ENCODE measurements at places on chromosomes 2 and 18.

DNA sequence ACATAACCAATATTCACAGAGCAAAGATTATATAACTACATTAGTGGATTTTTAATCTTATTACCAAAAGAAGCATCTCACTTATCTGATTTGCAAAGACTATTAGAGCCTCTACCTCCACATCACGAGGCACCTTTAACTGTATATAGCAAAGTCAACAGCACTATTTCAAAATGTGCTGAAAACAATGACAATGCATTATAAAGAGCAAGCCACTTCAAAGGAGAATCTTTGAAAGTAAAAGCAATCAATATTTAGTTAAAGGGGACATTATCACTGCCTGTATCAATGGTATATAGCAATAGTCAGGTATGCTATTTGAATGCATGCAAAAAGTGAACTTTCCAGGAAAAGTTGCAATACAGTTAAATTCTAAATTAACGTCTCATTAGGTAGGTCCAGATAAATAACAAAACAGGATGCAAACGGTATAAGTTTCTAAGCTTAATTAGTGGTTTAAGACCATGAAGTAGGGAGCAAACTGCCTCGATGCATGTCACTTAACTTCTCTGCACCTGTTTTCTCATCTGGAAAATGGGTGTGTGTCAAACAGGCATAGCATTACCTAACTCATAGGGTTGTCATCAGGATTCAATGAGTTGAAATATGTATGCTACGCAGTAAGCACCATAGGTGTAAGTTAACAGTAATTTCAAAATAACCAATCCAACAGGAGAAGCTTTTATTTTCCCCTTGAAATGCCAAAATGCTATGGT, 31.6 kb downstream of the ATL2 start:
- no peak for DNase-seq

GRCh38 chr2:69225933-69226332, 161.1 kb downstream of the GFPT1 start:
- DNase-seq, result peak; percentile 53

- no peak for DNase-seq
Measured at GRCh38 chr2:194672994-194673393, 984.0 kb upstream of the SLC39A10 start.

- DNase-seq, result no peak
Measured at GRCh38 chr18:73244401-73244800, 376.6 kb upstream of the NETO1 start.

DNA sequence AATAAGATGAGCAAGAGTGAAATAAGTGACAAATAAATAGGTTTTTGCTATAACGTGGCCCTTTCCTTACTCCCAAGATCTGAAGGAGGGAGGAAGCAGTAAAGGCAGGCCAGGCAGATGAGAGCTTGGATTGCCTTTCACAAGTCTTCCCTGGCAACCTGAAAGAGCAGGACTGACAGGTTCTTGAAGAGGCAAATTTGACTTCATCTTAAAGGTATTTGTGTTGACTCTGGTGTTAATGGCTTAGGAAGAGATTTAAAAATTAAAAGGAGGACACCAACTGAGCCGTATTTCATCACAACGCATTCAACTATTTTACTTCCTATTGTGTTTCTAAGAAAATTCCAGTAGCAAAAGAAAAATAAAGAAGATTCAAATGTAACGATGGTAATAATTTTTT, 3.2 kb downstream of the STRN start:
- no peak for DNase-seq

DNA sequence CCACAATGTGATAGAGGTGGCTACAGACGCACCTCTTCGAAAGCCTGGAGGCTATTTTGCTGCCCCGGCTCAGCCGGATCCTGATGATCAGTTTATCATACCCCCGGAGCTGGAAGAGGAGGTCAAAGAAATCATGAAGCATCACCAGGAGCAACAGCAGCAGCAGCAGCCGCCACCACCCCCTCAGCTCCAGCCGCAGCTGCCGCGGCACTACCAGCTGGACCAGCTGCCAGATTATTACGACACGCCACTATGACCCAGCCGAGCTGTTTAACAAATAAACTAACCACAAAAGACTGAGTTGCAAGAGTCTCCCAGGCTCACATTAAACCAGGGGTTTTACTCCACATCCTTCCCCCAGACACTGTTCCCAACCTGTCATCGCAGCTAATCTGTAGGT, 263.8 kb downstream of the PHLPP1 start:
- DNase-seq, result peak; percentile 55

DNA sequence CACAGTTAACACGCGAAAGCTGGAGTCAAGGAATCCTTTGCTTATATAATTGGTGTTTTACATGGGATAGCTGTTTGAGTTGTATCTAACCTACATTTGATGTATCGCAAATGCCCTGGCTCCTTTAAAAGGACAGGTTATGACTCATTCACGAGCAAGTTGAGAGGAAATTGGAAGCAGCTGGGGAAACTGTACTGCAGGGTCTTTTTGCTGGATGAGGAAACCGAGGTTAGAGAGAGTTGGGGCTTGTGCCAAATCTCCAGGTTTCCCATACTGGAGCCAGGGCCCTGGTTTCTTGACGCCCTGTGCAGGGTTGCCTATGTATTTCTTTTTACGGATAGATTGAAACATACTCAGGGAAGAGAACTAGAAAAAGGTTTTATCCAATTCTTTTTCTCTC, 60.0 kb upstream of the SPTBN1 start:
- peak; percentile 58 for DNase-seq

DNA sequence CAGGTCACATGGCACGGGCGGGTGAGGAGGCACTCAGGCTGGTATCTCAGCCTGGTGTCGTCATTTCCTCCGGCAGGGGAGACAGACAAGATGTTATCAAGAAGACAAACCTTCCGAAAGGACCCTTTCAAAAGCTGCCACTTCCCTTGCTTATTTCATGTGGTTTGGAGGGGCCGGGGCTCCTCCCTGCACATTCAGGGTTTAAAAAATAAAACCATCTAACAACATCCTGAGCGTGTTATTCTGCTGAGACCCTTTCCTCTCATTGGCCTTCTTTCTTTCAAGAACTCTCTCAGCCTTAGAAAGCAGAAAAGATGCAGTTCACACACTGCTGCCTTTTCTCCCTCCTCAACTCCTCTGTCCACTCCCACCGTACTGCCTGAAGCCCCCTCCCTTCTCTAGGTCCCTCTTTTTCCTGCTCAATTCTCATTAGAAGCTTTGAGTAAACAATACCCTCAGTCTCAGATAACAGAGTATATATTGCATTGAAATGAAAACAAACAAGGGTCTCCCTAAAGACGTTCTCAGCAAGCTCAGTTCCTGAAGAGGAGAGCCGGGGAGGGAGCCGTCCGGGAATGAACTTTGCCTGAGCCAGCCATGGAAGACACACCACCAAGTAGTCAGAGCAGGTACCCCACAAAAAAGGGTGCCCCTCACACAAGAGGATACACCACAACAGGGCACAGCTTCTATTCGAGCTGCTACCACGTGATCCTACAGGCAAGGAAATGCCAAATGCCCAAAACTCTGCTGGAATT, 9.7 kb downstream of the SMAD7 start:
- DNase-seq, result no peak

- DNase-seq, result no peak
Measured at GRCh38 chr2:127943186-127943585, 57.4 kb upstream of the AMMECR1L start.

- peak; percentile 29 for DNase-seq
Measured at GRCh38 chr2:229818230-229818629, 103.6 kb downstream of the TRIP12 start.

DNA sequence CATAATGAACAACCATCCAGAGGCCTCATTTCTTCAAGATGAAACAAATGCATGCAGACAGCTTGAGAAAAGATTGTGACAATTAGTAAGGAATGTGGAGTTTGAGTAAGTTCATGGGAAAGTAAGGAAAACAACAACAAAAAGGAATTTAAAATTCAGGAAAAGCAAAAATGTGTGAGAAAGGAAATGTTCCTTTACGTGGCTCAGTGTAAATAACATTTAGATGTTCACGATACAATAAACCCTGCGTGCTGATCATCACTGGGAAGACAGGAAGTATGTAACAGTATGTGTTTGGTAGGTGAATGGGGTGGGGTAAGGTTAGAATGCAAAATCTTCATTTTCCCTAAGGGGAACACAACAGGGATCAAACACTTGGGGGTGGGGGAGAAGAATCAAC, 72.7 kb downstream of the TRIP12 start:
- DNase-seq, result no peak

DNA sequence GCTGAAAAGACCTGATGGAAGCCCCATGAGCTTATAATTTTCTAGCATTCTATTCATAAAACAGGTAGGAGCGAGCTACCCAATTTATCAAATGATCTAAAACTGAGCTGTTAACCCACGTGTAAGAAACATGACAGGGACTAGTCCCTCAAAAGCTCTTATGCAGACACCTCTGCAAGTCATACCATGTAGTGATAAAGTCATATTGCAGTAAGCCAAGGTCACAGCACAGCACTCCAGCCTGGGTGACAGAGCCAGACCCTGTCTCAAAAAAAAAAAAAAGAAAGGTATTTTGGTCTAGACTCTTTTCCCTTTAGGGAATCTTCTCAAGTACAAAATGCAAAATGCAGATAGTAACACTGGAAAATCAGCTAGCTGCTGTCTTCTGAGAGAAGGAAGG, 58.9 kb upstream of the ARL5A start:
- DNase-seq, result no peak

GRCh38 chr2:197294260-197294659, 16.3 kb downstream of the ANKRD44 start:
- no peak for DNase-seq

DNA sequence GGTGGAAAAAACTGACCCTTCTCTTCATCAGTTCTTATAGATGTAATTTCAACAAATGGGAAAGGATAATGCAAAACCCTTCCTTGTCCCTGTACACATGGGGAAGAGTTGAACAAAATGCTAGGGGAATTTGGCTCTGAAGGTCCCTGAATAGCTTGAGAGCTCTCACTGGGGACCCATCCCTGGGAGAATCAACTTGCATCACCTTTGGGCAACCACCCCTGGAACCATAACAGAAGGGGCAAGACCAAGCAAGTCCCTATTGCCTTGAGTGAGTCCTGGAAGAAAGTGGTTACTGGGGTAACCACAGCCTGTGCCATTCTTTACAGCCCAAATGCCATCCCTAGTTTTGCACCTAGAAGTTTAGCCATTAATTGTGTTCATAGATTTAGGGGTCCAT, 52.2 kb upstream of the B3GNT2 start:
- DNase-seq, result no peak

DNA sequence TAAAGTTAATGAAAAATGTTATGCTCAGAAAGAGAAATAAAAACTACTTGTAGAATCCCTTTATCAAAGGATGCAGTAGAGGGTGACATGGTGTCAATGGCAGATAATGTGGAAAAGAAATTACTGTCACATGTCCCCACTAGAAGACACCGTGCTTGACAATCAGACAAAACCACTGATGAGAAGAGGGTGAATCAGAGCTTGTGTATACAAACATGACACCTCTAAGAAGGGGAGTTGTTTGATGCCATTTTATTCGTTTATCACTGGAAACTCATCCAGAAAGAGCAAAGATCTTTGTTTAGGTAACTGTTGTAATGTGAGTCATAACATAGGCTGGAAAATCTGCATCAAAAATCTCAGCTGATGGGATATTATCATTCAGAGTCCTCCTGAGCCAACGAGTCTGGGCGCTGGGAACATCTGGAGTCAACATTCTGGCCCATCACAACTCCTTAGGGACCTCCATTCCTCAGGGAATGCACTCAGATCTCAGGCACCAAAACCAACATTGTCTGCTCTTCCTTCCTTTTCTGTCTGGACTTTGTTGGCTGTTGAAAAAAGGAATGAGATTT, 49.5 kb upstream of the RAB12 start:
- DNase-seq, result peak; percentile 8

DNA sequence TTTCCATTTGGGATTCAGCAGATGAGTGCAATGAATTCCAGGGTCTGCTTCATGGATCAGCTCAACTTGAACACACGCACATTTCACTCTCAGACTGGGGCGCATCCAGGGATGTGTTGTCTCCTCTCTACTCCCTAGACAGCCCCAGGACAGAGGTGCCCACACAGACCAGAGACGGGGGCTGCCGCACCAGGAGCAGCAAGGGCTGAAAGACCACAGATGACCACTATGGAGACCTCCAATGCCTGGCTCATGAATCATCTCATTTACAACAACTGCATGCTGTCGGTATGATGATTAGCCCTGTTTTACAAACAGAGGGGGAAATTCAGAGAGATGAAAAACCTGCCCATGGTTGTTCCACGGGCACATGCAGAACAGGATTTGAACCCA, 63.1 kb downstream of the CYP26B1 start:
- DNase-seq, result no peak

DNA sequence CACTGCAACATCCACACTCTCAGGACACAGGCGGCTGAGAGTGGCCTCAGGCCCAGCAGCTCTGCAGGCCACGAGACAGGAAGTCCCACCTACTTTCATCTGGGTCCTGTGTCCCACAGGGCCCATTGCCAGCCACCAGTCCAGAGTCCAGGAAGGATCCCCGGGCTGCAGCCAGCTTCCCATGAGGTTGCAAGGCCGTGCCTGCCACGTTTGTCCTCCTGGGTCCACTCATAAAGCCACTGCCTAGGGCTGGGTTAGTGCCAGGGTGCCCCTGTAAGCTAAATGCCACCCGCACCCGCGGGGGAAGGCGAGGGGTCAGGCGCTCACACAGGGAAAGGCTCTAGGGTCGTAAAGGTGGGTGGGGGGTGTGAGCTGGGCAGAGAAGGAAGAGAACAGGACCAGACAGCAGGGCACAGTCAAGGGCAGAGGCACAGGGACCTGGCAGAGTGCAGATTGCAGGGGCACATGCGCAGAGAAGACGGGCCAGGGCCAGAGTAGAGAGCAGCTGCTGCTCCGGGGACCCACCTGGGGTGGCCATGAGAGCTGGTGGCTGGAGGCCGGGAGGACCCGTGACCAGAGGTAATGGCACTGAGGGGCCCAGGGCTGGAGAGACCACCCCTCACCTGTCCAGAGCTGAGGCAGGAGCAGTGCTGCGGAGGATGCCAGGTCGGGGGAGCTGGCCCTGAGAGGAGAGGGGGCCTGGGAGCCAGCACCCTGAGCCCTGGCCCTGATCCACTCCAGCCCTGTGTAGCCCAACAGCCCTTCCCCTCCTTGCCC, 8.0 kb downstream of the AGXT start:
- no peak for DNase-seq

DNA sequence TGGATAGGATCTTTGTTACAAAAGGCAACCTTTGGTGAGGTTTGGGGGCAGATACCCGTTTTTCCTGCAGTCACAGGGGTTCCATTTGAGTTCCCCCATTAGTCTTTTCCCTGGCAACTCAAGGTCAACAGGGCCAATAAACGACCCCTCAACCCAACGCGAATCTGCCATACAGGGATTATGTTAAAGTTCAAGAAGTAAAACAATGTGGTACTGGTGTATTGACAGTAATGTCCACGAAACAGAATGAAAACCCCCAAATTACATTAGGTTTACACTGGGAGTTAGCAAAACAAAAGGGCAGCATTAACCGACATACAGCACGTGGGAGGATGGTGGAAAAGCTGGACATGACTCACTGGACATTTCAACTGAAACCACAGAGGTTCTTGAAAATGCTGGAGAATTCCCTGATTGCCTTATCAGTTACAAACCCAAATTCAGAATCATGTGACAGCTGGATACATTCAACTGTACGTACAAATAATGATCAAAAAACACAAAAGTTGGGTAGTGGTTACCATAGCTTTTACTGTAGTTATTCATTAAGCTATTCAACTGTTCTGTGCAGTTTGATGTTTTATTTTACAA, 4.9 kb upstream of the IMP4 start:
- DNase-seq, result peak; percentile 37

All from HT1080 (cell line).